ENCODE measurements at places on chromosomes 2 and 18.

GRCh38 chr18:73901566-73901965, 246.1 kb downstream of the FBXO15 start:
- no peak for DNase-seq

DNA sequence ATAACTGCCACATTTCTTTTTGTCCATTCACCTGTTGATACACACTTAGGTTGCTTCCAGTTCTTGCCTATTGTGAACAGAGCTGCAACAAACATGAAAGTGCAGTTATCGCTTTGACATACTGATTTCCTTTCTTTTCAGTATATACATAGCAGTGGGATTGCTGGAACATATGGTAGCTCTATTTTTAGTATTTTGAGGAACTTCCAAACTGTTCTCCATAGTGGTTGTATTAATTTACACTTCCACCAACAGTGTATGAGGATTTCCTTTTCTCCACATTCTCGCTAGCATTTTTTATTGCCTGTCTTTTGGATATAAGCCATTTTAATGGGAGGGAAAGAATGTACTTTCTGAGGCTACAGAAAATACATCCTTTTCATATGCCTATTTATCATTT, 167.4 kb downstream of the GULP1 start:
- no peak for DNase-seq

DNA sequence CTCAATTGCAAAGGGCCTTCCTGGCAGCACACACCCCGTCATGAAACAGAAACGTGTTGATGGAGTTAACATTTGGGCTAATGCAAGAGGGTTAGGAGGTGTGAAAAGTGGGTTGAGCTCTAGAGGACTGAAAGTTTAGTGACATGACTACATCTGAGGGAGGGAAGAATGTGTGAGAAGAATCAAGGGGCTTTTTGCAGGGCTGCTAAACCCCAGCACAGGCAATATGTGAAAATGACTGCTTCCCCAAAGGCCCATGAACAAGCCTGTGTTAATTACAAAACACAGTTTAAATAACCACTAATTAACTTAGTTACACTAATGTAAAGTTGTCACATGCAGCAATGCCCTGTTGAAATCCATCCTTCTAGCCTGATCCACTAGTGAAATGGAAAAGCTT, 63.4 kb upstream of the PEX13 start:
- DNase-seq = no peak

DNA sequence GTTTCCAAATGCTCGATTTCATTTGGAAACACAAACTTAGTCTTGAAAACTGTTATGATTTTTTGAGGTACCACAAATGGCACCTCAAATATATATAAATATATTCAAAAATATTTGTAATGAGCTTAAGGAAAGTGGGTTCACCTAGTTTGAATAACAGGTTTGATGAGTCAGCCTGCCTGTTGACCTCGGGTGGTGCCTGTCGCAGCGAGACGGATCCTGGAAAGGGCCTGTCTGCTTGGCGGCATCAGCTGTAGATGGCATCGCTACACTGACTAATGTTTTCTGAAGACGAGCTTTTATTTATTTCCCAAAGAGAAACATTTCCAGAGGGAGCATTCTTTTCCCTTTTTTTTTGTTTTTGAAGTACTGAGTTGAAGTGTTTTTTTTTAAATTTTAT, 6.9 kb downstream of the ALLC start:
- DNase-seq = no peak

DNA sequence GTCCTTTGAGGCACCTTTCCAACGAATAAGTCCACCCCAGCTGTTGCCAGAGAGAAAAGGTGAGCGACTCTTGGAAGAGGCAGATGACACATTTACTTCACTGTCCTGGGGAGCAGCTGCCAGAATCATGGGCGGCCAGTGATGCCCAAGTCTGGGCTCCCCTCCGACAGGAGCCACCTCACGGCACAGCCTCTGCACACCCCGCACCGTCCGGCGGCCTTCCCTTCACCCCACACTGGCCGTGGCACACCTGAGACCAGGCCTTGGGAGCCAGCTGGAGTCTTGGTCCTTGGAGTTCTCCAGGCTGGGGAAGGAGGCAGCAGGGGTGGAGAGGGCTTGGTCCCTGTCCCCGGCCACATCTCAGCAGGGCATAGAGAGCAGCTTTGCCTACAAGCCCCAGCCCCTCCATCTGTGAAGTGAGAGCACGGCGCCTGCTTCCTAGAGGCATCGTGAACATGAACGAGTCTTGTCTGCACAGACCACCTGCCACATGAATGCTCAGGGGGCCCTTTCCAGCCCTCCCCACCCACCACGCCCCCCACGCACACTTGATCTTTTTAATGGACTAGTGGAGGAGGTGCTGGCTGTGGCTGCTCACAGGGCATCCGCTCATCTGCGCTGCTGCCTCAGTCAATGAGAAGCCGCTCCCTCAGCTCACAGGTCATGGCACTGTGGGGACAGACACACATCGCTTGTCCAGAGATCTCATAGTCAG, 400.2 kb upstream of the MYT1L start:
- DNase-seq = no peak

DNA sequence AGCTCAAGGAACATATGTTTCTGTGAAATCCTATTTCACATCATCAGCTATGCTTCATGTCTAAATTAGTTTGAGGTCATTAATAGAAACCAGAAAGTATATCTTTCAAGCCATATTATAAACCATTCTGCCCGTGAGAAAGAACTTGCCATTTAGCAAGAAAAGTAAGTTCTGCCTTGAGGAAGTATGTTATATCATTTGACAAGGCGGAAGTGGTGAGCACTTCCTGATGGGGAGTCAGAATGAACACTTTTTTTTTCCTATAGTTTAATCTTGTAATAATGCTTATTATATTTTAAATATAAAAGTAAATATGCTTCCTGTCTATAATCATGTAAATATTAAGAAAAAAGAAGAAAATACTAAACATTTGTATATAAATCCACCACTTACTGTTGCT, 39.3 kb upstream of the NRXN1 start:
- no peak for DNase-seq

DNA sequence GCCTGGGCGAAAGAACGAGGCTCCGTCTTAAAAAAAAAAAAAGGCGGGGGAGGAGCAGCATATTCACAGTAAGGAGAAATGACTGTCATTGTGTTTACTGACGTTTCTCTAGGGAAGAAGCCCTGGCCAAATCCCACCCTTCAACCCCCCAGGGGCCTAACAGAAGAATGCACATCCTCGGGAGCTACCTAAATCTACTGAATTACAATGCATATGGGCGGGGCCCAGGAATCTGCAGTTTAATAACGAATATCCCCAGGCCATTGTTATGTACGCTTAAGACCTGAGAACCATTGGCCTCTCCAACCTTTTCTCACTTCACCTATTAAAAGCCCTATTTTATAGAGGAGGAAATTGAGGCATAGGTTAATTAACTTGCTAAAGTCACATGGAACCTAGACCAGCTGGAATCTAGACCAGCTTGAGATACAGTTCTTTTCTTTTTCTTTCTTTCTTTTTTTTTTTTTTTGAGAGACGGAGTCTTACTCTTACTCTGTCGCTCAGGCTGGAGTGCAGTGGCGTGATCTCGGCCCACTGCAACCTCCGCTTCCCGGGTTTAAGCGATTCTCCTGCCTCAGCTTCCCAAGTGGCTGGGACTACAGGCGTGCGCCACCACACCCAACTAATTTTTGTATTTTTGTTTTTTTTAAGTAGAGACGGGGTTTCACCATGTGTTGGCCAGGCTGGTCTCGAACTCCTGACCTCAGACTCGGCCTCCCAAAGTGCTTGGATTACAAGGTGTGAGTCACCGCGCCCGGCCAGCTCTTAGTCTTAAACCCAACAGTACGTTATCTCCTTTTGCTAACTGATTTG, 708 bp upstream of the RIF1 start:
- DNase-seq = no peak

- no peak for DNase-seq
These were observed 5.8 kb downstream of the FAM110C start for GRCh38 chr2:40465-40864.

DNA sequence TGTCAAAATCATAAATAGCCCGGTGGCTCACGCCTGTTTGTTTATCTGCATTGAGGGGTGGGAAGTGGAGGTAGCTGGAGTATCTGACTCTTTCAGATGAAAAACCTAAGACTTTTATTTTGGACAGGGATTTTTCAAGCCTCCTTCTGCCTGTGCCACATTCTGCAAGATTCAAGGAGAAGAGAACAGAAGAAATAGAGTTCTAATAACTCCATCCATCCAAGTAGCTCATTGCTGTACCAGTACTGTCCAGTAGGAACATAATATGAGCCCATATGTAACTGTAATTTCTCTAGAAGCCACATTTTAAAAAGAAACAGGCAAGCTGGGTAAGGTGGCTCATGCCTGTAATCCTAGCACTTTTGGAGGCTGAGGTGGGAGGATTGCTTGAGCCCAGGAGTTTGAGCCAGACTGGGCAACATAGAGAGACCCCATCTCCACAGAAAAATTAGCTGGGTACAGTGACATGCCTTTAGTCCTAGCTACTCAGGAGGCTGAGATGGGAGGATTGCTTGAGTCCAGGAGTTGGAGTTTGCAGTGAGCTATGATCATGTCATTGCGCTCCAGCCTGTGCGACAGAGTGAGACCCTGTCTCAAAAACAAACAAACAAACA, 35.4 kb upstream of the NT5DC4 start:
- no peak for DNase-seq

DNA sequence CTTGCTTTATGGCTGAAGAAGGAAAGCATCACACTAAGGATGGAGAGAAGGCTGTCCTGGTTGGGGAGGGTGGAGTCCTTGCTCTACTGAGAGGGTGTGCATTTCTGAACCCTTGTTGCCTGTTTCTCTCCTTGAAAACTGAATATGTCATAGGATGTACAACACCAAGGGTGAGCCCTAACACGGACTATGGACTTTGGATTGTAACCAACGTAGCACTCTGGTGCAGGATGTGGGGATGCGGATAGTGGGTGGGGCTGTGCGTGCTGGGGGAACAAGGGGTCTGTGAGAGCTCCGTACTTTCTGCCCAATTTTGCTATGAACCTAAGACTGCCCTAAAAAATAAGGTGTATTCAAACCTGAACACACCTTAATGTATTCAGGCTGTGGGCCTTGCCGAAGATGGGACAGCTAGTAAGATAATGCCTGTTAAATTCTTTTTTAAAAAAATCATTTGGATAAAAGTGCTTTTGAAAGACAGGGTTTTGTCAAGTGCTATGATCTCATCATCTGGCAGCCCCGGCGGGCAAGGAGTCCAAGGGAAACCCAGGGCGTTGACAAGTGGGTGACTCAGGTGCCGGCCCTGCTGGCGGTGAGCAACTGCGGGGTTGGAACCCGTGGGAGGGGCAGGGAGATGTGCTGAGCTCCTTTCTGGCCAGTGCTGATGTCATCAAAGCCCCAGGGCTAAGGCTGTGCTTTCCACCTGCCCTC, 54.0 kb downstream of the GATA6 start:
- DNase-seq = peak; percentile 44

All from astrocyte of the cerebellum (primary cell).